Stimulated activated naive CD8-positive, alpha-beta T cell treated with anti-CD3 and anti-CD28 coated beads, Interleukin-15, Interleukin-2, amounts not matched to agents 100 U/mL and 50 U/mL, for 24 hours (primary cell): ENCODE measurements at places on chromosomes 6 and 20.

GRCh38 chr20:35240811-35241293, 14.4 kb downstream of the MMP24 start:
- DNase-seq: no peak

- no peak for DNase-seq
These were observed 64.1 kb upstream of the F13A1 start for GRCh38 chr6:6384520-6384919.

DNA sequence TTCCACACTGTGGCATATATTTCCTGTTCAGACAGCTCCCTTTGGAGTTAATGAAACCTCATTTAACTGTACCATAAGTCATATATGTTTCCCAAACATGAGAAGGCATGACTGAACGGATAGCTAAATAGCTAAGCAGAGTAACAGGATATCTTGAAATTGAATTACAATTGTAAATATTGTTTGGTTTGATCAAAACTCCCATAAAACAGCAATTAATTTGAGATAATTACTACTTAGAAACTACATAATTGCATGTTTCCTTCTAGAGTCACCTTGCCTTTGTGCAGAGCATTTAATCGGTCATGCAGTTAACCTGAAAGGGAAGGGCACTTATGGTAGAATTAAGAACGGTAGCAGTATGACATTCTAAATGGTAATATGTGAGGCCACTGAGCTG, 179.0 kb upstream of the MAP3K7 start:
- no peak for DNase-seq

GRCh38 chr20:14518648-14519047, 181.2 kb upstream of the FLRT3 start:
- DNase-seq: no peak

DNA sequence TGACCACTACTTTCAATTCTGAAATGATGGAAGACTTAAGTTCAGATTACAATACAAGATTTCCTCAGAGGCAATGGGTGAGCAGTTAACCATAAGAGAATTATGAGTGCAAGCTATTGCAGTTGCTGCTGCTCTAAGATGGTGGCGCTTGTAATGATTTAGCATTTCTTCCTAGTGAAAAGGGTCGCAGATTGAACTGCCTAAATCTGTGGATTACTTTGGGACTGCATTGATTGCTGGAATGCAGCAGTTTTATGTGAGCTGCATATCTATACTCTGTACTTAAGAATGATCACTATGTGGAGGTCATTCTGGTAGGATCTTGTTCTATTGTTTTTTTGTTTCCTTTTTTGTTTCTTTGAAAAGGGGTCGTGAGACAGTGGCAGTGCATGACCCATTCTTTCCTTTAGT, 5.3 kb downstream of the SCAF8 start:
- no peak for DNase-seq

DNA sequence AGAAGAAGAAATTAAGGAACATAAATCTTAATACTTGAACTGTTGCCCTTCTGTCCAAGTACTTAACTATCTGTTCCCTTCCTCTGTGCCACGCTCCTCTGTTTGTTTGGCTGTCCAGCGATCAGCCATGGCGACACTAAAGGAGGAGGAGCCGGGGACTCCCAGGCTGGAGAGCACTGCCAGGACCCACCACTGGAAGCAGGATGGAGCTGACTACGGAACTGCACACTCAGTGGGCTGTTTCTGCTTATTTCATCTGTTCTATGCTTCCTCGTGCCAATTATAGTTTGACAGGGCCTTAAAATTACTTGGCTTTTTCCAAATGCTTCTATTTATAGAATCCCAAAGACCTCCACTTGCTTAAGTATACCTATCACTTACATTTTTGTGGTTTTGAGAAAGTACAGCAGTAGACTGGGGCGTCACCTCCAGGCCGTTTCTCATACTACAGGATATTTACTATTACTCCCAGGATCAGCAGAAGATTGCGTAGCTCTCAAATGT, 17.1 kb downstream of the IRF4 start:
- no peak for DNase-seq

DNA sequence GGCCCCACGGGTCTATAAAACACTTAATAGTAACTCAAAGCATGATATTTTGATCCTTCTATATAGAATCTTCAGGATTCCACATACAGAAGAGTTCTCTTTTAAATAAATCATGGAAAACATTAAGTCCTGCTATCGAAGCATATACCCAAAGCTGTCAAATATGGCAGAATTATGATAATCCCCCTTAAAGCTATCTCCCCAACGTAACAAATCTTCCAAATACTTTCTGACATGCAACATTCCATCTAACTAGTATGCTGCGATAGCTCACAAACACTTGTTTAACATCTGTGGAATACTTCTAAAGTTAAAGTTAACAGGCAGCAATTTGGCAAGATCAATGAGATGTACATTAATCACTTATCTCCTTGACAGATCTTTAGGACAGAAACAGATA, 371.0 kb upstream of the RUNX2 start:
- DNase-seq: no peak

GRCh38 chr6:20757761-20758160, 223.5 kb downstream of the CDKAL1 start:
- no peak for DNase-seq

DNA sequence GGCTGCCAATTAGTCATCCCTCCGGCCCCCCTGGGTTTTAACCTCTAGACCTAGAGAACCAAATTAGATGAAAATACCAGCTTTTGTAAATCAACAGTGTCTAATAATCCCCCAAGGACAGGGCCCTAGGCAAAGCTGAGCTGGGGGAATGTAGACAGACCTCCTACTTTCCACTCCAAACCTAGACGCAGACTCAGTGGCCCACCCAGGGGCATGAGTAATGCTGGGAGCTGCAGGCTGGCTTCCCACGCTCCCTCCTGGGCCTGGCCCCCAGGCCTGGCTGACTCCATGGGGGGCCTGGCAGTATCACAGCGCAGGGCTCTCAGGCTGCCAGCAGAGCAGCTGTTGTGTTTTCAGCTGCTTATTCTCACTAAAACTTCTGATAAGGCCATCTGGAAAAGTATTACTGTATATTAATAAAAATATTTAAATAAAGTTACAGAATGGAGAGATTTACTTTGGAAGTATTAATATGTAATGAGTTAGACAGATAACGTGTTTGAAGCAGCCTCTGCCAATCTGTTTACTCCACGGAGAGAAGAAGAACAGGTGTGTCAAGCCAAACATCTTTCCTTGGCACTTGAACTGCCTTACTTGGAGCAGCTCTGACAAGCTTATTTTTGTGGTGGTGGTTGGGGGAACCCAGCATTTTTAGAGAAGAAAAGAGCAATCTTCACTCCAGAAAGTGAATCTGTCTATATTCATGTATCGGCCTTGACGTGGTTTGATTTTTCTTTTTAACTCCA, 144.0 kb upstream of the AGPAT4 start:
- no peak for DNase-seq

- no peak for DNase-seq
These were observed 167.6 kb downstream of the LINC00237 start for GRCh38 chr20:20938599-20938998.

DNA sequence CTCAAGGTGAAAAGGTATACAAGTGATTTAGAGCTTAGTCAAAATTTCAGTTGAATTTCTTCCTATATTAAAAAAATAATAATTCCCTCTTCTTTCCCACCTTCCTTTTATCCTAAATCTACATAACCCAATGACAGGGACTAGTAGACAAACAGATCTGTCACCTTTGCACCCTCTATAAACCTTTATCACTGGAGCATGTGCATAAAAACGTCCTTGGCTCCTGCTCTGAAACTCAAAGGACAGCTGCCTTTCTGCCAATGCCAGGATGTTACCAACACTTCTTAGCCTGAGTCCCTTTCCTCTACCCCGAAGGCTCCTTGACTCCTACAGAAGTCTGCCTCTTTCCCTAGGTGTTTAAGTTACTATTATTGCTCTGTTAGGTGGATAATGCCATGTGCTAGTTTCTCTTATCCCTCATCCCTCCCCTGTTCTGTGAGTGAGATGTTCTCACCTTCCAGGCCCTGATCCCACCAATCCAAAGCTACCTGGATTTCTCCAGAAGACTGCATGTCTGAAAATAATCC, 4.3 kb downstream of the CLVS2 start:
- no peak for DNase-seq

GRCh38 chr20:43915211-43916072, 790 bp downstream of the TOX2 start:
- peak; percentile 44 for DNase-seq
